ENCODE measurements at places on chromosomes 2 and 18.

DNA sequence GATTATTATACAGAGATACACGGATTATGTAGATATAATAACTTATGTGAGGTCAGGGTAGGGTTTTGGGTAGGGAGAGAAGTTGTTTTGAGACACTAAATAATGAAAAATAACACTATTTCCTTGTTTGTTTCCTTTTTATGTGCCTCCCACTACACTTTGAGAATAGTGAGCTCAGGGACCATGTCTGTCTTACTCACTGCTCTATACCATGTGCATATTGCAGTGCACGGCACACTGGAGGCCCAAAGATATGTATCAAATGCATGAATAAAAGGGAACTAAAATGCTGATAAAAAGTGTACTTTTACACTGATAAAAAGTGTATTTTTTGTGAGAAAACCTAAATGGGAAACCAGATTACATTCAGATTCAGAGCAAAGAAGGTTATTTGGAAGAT is 151.4 kb upstream of the NABP1 start:
- DNase-seq, result no peak

GRCh38 chr2:50529600-50530218 is 502.2 kb downstream of the NRXN1 start:
- DNase-seq, result no peak

GRCh38 chr2:172945510-172945850 is 130.2 kb upstream of the MAP3K20 start:
- no peak for DNase-seq

DNA sequence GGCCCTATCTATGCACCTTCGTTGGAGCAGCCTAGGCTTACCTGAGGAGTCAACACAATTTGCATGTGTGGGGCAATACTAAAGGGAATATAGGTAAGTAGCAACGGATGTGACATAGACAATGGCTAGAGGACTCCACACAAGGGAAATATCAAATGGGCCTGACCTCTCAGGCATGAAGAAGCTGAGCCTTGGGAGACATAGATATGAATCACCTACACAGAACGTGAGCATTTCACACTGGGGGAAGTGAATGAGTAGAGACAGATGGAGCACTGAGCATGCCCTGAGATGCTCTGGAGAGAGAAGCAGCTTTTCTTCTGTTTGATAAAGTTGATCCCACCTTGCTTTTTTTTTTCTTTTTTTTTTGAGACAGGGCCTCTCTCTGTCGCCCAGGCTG is 97.9 kb downstream of the ATL2 start:
- DNase-seq, result no peak

DNA sequence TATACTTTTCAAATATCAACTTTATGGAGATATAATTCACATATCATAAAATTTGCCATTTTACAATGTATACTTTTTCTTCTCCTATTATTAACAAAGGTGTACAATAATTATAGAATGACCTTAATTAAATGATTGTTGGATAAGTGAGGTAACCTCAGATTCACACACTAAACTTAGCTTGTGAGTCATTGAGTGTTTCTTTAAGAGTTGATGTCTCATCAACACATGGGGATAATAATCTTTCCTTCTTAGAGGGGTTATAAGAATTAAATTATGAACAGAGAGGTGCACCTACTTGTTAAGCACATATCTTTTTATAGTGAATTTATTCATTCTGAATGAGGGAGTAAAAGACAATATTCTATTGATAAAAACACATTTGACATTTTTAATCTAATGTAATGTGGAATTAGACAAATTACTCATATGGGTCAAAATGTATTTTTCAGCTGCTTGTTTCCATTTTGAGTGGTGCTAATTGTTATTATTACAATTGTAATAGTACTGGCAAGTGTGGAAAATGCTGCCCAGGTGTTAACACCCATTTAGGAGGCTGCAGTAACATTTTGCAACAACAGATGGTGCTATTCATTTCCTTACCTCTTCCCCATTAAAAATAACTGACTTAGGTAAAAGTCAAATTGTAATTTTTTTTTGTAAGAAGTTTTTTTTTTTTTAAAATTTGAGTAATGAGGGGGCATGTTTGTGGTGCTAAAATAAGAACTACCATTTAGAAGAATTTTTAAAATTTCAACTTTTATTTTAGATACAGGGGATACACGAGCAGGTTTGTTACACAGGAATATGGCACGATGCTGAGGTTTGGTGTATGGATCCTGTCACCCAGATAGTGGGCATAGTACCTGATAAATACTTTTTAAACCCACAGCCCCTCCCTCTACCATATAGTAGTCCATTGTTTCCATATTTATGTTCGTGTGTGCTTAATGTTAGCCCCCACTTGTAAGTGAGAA is 32.1 kb upstream of the DYNAP start:
- DNase-seq, result no peak

DNA sequence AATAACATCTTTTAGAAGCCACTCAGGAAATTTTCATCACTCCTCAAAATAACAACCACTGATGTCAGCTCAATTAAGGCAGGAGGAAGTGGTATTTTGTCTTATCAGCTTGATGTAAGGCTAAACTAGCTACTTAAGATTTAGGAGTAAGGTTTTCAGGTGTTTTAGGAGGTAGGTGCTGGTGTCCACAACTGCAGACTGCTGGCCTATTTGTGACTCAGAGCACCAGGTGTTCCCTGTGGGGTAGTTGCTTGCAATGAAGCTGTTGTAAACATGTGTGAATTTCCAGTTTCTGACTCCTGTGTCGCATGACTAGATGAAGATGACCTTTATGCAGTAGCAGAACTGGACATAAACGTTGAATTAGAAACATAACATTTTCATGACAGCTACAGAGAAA is 164.2 kb downstream of the THSD7B start:
- no peak for DNase-seq

- no peak for DNase-seq
Measured at GRCh38 chr18:24679062-24679461, 218.6 kb downstream of the HRH4 start.

GRCh38 chr2:171574149-171574795 is 52.0 kb downstream of the CYBRD1 start:
- DNase-seq, result peak; percentile 70

GRCh38 chr2:36235882-36236281 is 119.7 kb upstream of the CRIM1 start:
- no peak for DNase-seq

- DNase-seq, result no peak
Measured at GRCh38 chr18:8176109-8176508, 433.1 kb upstream of the RAB12 start.

DNA sequence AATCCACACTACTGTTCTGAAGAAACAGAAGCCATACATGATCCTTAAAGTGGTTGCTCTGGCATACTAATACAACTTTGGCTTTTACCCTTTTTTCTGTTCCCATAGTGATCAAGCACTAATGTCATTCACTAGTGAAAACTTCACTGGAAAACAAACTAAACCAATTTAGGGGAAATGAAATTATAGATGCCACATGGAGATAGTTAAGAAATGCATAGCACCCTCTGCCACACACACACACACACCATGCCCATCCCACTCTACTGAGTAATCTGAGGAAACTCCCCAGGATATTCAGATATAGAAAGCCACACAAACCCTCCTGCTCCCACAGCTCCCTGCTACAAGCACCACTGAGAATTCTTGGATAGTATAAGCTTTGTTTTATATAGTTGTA is 39.1 kb downstream of the SLC3A1 start:
- no peak for DNase-seq

DNA sequence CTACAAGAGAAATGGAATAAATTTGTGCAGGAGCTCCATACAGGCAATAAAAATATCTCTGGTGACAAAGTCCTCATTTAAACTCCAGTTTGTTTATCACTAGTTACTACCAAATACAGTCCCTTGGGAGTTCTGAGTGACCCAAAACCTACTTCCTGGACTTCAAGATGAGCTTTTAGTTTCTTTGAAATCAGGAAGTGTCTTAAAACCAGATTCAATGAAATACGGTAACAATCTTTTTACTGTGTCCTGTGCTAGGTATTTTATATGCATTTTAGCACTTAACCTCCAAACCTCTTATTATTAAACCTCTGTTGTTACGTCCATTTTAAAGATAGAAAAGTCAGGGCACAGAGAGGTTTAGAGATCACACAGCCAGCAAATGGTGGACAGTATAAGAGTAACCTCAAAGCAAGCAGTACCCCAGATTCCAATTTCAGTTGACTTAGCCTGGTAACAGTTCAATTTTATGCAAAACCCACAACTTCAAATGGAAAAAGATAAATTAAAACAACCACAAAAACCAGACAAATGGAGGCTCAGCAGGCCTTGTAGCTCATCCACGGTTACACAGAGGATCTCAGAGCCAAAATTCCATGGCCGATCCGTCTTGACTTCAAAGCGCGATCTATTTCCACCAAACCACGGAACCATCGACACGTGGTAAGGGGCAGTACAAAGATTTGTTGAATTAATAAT is 1.3 kb upstream of the KCMF1 start:
- no peak for DNase-seq

DNA sequence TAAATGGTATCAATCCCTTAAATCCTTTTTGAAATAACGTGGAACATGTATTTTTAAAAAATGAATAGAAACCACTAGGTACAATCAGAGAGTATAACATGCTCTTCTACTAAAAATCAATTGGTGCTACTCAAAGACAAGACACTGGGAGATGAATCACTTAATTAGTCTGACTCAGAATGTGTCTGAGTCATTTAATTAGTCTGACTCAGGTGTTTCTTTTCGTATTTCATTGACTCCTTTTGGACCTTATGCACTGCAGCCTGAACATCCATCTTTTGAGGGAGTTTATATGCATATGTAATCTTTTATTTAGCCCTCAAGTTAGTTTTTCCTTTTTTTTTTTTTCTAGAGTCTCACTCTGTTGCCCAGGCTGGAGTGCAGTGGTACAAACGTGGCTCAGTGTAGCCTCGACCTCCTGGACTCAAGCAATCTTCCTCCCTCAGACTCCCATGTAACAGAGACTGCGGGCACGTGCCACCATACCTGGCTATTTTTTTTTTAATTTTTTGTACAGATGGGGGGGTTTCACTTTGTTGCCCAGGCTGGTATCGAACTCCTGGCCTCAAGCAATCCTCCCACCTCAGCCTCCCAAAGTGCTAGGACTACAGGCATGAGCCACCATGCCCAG is 26.5 kb downstream of the PPP4R3B start:
- no peak for DNase-seq

GRCh38 chr2:86225581-86225980 is 26.3 kb downstream of the MRPL35 start:
- DNase-seq, result peak; percentile 5

GRCh38 chr2:157256626-157257025 is 879 bp upstream of the GALNT5 start:
- no peak for DNase-seq

GRCh38 chr18:46764586-46764985 is 7.7 kb upstream of the ST8SIA5 start:
- no peak for DNase-seq

GRCh38 chr2:42960002-42960841 is 167.8 kb upstream of the HAAO start:
- DNase-seq, result no peak

GRCh38 chr2:71426721-71427120 is 26.6 kb upstream of the DYSF start:
- no peak for DNase-seq

DNA sequence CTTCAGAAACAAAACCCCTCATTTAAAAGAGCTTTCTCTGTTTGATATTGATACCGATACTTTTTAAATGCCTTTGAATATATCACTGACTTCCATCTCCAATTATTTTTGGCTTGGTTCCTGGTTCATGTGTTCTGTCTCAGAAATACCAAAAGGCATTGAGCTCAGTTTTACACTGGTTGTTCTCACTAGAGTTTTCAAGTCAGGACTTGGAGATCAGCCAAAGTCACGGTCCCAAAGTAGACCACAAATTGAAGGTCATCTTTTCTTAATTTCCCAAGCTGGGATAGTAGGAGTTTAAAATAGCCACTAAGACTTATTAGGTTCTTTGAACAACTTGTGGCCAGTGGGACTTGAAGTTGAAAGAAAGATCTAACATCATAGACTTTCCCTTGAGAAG is 24.2 kb downstream of the DHRS9 start:
- DNase-seq, result no peak

DNA sequence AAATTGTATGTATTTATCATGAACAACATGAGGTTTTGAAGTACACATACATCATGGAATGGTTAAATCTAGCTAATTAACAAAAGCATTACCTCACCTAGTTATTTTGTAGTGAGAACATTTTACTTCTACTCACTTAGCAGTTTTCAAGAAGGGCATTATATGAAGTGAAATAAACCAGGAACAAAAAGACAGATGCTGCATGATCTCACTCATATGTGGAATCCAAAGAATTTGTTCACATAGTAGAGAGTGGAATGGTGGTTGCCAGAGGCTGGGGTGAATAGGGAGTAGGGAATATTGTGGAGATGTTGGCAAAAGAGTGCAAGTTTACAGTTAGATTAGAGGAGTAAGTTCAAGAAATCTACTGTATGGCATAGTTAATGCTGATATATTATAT is 292.0 kb downstream of the ASXL3 start:
- no peak for DNase-seq

DNA sequence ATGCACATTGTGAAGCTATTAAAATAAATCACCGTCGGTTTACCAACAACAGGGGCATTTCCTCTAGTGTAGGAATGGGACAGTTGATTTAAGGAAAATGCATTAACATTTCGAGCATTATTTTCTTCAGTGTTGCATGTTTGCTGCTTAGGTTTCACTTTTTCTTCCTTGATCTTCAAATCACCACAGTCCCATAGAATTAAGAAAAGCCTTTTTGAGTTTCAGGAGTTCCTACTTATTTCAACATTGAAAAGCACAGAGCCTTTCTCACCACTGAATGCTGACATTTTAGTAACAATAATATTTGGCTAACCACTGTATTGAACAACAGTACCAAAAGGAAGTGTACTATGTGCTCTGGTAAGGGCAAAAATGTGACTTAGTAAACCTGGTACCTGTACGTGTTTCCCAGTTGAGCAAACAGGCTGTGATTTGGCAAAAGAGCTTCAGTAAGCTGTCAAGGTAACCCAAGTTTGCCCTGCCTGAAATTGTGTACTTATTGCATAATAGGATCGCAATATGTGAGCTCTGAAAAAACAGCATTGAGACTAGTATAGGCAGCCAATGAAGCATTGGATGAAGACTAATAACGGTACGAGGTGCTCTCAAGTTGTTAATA is 2.2 kb downstream of the LRRTM4 start:
- no peak for DNase-seq

DNA sequence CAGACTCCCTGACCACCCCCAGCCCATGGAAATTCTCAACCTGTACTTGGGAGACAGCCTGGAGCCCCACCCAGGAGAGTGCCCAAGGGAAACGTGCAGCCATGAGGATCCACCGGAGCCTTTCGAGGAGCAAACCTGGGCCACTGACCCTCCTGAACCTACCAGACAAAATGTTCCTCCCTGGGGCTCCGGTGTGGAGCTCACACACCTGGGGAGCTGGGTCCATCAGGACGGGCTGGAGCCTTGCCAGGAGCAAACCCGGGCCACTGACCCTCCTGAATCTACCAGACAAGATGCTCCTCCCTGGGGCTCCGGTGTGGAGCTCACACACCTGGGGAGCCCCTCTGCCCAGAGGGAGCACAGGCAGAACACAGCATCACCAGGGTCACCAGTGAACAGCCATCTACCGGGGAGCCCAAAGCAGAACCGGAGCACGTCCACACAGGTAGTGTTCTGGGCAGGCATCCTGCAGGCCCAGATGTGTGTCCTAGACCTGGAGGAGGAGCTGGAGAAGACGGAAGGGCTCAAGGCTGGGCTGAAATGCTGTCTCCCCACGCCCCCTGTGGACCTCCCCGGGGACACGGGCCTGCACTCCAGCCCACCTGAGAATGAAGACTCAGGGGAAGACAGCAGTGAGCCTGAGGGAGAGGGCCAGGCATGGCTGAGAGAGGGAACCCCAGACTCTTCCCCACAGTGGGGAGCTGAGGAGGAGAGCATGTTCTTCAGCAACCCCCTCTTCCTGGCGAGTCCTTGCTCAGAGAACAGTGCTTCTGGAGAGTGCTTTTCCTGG is 8.9 kb downstream of the PSD4 start:
- no peak for DNase-seq
